Stimulated activated CD4-positive, alpha-beta T cell treated with anti-CD3 and anti-CD28 coated beads, TNF-alpha, amount 100 ng/mL, for 4 hours (primary cell): ENCODE measurements at places on chromosomes 7 and 10.

GRCh38 chr7:68679459-68680234, 918.6 kb upstream of the AUTS2 start:
- DNase-seq: no peak

DNA sequence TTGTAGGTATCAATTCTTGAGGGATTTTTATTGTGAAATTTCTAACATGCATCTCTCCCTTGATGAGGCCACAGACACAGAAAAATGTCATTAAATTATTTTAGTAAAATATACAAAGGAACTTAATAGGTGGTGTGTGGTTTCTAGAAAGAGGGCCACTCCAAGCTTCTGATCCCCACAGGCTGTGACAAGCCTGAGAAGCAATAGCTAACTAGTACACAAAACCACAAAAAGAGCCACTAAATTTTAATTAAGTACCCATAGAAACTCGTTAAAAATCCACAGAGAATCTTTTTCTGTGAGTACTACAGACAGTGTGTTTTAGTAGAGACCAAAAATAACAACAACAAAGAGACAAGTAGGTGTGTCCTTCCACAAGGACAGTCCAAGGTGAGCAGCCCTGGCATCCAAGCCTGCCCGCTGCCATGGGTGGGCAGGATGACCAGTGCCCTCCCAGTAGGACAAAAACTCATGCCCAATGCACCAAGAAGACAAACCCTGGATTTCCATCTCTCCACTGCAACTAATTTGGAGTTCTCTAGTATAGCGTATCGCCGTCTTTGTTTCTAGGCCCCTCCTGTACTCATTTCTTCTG, 81.0 kb downstream of the RNF216 start:
- no peak for DNase-seq

DNA sequence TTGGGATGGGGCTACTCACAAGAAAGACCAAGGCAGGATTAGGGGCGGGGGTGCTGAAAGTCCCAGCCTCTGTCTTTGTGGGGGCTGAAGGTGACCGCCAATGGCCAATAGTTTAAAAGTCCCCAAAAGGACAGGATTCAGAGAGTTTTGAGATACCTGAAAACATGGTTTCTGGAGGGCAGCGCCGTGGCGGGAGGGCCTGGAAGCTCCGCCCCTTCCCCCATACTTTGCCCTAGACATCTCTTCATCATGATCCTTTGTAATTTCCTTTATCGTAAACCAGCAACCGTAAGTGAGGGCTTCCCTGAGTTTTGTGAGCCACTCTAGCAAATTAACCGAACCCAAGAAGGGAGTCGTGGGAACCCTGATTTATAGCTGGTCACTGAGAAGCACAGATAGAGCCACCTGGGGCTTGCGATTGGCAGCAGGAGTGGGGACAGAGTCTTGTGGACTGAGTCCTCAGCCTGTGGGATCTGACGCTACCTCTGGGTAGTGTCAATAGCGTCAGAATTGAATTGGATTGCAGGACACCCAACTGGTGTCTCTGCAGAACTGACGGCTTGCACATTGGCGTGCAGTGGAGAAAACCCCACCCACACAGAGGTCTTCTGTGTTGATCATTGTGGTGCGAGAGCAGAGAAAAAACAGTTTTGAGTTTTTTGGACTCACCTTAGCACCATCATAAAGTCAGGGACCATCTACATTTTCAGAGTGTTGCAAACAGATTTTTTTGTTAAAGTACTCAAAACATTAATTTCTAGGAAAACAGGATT, 169.3 kb downstream of the USP6NL start:
- no peak for DNase-seq

GRCh38 chr7:138595454-138595853, 105.7 kb downstream of the SVOPL start:
- DNase-seq: no peak
